ENCODE measurements at places on chromosomes 5 and 9.

DNA sequence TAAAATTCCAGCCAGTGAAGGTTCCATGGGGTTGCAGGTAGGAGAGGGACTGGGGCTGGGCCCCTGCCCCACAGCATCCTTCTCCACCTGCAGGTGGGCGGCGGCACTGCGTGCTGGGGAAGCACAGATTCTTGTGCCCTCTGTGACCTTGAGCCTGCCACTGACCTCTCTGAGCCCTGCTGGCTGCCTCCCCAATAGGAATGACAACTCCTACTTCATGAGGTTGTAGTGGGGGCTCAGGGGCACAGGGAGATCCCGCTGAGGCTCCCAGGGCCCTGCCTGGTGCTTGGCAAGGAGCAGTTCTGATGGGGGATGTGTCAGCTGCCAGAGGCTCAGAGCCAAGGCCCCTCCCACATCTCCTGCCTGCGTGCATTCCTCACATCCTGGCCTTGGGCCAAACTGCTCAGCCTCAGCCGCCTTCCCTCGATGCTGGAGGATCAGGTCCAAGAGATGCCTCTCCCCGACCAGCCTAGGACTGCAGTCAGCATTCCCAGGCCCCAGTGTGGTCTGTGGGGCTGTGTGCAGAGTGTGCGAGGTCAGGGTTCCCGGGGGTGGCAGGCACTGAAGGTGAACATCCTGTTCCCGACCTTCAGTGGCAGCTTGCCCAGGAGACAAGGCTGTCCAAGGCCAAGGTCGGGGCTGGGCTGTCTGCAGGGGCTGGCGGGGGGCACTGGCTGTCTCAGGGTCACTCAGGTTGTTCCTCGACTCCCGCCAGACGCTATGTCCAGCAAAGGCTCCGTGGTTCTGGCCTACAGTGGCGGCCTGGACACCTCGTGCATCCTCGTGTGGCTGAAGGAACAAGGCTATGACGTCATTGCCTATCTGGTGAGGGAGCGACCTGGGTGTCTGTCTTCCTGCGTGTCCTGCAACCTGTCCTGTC is 7.0 kb downstream of the ASS1 start:
- DNase-seq: peak; percentile 96

- peak; percentile 95 for DNase-seq
Observed at GRCh38 chr5:150461231-150461630, 11.7 kb upstream of the RPS14 start.

DNA sequence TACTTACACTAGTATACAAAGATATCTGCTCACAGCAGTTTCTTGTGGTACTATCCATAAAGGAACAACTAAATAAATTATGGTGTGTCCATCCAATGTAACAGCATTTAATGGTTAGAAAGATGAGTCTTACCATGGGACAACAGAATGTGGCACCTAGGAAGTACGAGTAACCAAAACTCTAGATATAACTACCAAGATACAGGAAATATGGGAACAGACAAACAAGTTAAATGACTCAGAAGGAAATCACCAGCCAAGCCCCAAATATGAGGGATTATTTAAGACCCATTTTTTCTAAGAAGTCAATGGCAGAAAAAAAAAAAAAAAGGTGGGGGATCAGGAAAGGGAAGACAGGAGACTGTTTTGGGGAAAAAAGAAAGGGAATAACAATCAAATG is 294.8 kb downstream of the PRELID2 start:
- no peak for DNase-seq

GRCh38 chr5:154191467-154192261 is 1.1 kb downstream of the GALNT10 start:
- DNase-seq: no peak

DNA sequence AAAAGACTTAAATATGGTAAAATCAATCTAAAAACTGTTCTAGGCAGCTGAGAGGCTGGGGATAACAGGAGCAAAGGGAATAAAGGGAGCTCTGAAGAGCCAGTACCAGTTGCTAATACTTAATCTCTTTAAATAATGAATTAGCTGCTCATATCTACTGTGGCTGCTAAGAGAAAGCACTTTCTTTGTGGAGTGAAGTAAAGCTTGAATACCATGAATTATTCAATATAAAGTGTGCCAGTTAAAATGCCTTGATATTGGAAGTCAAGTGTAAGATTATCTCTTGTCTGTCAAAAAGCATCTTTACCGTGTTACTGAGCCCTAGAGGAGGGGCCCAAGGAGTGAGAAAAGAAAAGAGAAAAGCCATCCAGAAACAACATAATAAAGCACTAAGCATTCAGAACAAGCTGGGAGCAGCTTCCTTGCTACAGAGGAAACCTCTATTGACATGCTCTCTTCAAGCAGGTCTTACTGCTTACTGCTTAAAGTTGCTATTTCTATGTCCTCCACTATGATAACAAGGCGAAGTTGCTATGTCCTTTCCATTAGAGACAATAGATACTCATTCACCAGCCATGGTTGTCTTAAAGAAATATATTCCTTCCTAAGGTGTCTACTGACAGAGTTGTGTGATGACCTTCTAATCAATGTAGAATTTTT is 297.4 kb downstream of the CETN3 start:
- no peak for DNase-seq

DNA sequence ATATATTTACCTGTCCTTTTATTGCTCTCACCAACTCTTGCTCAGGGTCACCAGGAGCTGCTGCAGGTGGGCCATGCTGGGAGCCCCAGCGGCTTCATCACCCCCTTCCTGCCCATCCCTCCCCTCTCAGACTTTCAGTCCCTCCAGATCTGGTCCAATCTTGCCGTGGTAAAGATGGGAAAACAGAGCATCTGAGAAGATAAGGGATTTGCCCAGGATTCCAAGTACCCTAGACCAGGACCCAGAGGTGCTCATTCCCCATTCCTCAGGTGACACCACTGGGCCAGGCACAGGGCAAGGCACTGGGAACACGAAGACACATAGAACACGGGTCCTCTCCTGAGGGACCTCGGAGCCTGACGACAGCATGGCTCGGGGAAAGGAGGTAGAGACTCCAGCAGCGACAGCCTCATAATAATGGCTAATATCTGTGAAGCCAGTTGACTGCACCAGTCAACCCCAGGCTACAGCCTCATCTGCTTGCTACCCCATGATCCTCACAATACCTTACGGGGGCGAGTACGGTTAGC is 18.0 kb downstream of the TMOD1 start:
- no peak for DNase-seq

DNA sequence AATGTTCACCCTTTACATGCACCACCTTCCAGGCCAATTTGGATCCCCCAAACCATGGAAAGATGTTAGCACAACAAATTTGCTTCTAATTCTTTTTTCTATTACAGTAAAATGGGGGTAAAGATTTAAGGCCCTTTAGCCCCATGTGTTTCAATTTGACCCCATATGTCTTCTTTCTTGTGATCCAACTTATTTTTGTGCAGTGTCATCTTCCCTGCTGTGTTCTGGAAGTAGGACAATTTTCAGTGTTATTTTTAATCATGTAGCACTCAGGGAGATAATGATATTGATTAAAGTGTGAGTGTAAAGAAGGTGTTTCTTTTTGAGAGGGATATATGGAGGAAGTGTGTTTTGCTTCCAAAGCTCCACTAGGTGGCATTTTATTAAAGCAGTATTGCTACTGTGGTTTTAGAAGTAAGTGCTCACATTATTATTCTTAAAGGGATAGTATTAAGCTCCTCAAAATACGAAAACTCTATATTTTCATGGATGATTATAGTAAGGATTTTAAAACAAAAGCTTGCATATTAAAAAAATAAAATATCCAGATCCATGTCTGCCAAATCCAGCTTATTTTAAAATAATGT is 118.7 kb upstream of the ATP10B start:
- DNase-seq: peak; percentile 26

DNA sequence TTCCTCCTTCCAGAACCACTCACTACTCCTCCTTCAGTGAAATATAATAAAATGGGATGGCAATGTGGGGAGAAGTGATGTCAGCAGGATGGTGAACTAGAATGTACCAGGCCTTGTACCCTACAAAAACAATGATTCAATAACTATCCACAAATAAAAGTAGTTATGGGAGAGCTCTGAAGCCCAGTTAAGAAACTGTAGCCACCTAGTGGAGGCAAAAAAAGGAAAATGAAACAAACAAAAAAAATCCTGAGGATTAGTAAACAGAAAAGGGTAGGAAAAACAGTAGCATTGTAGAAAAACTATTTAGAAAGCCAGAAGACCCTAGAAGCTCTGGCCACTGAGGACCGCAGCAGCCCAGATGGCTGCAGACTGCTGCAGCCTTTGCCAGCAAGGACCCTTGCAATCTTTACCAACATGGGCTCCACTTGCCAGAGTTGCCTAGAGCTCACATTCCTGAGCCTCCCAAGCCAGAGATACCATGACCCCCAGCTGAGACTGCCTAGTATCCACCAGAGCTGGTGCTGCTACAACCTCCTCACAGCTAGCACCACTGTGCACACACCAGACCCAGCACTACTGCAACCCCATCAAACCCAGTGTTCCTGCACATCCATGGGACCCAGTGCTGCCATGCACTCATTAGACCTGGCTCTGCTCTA is 259.7 kb upstream of the MSX2 start:
- DNase-seq: no peak

DNA sequence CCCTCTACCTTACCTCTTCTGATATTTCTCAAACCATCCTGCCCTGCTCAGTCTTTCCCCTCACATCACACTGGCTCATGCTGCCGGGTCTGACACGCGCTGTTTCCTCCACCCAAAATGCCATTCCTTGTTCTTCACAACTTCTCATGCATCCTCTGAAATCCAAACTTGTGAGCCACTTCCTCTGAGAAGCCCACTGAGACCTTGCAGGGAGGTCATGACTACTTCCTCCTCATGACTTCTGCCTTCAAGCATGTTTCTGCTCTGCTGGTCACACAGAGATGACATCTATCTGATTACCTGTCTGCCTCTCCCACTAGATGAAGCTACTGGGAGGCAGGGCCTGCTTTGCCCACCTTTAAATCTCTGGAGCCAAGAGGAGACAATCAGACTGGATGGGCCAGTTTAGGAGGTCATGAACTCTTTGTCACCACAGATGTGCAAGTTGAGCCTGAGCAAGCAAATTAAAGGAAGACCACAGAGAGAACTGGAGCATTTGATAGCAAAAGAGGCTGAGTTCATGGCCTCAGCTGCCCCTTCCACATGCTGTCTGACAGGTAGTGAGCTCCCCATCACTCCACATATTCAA is 119.8 kb upstream of the TBC1D2 start:
- no peak for DNase-seq

DNA sequence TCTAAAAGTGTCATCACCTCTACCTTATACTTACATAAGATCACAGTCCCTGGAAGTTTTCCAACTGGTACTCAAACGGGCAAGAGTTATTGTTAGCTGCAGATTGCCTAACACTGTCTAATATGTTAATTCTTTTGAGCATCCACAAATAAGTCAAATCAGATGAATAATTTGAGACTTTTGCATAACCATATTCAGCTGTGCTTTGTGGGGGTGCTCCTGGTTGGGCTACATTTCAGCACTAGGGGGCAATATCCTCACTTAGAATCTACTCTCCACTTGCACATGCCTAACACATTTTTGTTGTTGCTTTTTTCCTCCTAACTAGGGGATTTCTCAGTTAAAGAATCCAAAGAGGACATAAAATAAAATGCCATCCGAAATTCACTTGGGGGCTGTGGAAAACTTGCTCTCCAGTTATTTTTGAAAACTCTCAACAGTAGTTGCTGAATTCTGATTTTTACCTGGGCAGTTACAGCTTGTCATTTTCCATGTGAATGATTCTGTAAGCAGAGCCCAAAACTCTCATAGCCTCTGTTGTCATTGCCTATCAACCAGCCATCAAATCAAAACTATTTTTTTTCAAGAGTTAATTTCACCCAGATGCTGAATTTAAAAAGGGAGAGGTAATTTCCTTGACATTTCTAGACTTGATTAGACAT is 71.5 kb downstream of the TRIM36 start:
- peak; percentile 21 for DNase-seq

Measured in NCI-H2171 treated with DMSO at 0.1 percent for 48 hours (cell line).